ENCODE measurements at places on chromosomes 1 and 21.

- peak; percentile 75 for DNase-seq
Observed at GRCh38 chr1:225453797-225454648, 26.2 kb upstream of the LBR start.

- DNase-seq = no peak
Observed at GRCh38 chr1:100219883-100220282, 29.8 kb downstream of the DBT start.

GRCh38 chr1:17423781-17424245 is 15.7 kb downstream of the RCC2 start:
- no peak for DNase-seq

GRCh38 chr21:37224861-37225839 is 42.0 kb downstream of the VPS26C start:
- no peak for DNase-seq

DNA sequence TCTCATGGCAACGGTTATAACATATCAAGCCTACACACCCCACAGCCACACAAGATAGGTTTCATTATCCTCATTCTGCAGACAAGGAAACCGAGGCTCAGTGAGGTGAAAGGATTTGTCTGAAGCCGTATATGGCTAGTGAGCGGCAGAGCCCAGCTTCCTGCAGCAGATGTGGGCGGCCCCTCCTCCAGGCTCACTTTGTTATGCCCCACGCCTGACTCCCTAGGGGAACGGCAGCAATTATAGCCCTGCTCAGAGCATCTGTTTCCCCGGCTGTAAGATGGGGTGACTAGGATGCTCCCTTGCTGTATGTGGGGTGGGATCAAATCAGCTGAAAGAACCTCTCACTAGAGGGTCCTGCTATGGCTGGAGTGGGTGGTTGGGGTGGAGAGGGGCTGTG is 22.1 kb downstream of the GRHL3 start:
- no peak for DNase-seq

DNA sequence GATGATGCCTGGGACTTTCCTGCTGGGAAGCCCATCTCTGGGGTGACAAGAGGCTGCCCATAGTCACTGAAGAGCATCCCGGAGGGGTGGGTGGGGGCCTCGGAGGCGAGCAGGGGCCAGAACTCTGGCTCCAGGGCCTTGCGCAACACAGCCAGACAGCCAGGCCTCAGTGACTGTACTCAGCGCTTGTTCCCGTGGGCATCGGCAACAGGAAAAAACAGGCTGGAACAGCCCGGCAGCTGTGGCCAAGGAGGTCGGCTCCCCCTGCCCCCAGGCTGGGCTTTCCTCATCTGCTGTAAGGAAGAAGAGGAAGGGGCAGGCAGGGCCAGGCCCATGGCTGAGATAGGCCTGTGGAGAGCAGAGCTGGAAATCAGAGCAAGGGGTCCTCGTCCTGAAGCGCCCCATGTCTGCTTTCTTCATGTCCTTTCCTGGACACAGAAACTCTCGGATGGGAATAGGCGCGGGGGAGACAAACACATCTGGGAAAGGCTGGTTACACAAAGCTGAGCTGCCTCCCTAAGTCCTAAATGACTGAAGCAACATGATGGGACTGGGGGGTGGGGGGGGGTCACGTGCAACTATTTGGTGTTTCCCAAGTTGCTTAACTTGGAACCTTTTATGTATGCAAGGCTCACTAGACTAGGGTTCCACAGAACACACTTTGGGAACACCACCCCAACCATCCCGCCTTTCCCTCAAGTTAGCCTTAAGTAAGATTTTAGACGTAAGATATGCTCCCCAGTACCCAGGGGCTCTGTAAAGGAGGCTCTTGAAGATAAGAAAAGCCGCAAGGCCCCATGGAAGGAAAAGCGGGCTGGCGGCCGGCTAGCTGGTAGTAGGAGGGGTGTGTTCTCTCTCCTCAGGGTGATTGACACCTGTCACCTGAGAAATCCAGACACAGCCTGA is 30.7 kb downstream of the HSPG2 start:
- DNase-seq = no peak

- DNase-seq = no peak
Observed at GRCh38 chr1:165849353-165850133, 22.1 kb downstream of the UCK2 start.

GRCh38 chr1:221206076-221206475 is 326.8 kb downstream of the HLX start:
- DNase-seq = no peak

- no peak for DNase-seq
Observed at GRCh38 chr21:42112857-42113256, 41.7 kb downstream of the UMODL1 start.

DNA sequence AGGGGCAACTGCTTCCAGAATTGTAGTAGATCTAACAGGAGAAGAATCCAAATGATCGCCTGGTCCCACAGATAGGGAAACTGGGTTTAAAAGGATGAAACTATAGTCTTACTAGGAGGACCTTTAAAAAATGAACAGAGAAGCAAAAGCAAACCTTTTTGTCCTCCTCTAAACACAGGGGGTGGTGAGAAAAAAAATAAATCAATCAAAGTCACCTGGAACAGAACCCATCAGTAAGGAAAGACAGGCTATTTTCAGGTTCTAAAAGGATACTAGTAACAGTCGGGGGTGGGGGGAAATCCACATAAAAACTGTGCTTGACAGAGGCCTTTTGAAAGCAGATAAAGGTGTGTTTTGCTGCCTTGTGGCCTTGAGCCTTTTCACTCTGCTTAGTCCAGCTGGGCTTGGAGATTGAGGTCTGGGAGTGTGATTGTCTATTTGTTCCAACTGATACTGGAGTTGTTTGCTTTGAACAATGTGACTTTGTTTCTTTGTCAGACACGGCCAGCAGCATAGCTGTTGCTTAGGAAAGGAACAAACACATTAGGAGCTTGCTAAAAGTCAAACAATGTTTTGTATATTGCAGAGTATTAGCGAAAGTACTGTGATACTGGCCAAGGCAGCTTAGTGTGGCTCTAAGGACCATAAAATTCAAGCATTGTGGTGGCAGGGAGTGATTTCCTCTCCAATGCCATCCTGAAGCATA is 141.1 kb upstream of the IRF2BP2 start:
- DNase-seq = no peak

DNA sequence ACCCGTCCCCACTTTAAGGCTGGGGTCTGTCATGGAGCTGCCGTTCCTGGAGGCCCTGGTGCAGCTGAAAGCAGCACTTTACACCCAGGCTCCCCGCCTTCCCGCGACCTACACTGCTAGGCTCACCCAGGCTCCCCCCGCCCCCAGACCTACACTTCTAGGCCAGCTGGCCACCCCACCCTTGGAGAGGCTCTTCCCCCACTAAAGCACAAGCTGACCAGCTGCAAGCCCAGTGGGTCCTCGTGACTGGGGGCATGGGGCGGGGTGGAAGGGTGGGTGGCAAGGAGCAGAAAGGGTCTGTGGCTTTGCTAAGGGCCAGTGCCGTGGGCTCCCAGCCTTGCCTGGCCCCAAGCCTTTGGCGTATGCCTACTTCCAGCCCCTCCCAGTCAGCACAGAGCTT is 9.7 kb upstream of the ARHGEF16 start:
- no peak for DNase-seq

DNA sequence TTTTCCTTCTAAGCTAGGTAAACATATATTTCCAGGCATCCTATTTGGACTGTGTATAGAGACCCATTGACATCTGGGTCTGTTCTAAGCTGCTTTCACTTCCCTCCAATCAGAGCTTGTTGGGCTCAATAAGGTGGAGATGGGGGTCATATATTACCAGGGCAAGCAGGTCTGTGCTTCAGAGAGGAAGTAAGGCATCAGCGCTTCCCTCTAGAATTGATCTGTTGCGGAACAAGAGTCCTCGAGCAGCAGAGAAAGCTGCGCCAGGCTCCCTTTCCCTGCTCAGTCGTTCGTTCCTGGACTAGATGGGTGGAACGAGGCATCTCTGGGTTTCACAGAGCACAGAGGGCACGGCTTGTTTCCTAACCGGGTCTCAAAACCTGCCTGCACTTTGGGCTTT is 63.5 kb downstream of the DISC1 start:
- no peak for DNase-seq

Measured in epithelial cell of prostate (primary cell).